Hematopoietic multipotent progenitor cell treated with erythropoietin and hydrocortisone succinate and interleukin-3 and kit ligand, for 4 days (in vitro differentiated cells): ENCODE measurements at places on chromosomes 1 and 21.
A peak's percentile ranks its signal among the peaks of the same experiment; 100 is the strongest.

DNA sequence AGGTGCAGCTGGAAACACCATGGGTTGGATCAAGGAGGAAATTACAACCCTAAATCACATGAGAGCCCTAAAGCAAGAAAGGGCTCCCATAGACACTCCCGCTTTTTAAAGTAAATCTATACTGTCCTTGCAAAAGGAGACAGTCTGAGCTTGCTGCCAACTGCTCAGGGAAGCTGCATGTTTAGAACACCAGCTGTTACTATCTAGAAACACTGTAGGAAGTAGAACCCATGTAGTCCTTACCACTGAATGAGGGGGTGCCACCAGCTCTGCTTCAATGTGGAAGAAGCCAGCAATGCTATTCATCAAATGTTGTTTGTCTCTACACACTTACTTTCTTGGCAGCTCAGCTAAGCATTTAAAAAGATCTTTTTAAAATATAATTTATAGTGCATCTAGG, 79.8 kb downstream of the PIGK start:
- no peak for DNase-seq

DNA sequence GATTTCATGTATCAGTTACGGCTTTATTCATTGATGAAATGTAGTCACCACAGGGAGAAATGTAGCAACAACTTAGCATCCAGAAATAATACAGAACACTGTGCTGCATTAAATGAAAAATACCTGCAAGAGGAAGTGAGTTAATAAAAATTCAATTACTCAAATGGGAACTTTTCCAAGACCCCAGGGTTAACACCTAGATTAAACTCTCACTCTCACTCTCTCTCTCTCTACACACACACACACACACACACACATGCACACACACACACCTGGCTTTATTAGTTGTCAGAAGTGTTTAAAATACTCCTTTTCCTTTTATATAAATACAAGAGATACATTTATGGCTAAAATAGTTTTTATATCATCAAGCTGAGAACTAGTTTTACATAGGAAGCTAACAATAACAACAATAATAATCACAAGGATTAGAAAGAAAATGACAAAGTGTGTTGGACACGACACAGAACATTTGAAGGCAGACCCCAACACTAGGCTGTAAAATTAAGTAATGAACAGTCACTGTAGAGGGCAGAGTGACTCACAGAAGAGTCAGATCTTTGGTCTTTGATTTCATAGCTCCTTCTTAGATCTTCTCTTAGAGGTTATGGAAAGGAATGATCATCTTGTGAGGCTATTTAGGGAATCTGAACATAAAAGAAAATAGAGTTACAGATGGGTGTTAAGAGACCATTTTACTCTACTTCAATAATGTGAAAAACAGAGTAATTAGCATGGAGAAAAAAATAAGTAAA, 1266.0 kb upstream of the ADGRL2 start:
- DNase-seq: no peak

DNA sequence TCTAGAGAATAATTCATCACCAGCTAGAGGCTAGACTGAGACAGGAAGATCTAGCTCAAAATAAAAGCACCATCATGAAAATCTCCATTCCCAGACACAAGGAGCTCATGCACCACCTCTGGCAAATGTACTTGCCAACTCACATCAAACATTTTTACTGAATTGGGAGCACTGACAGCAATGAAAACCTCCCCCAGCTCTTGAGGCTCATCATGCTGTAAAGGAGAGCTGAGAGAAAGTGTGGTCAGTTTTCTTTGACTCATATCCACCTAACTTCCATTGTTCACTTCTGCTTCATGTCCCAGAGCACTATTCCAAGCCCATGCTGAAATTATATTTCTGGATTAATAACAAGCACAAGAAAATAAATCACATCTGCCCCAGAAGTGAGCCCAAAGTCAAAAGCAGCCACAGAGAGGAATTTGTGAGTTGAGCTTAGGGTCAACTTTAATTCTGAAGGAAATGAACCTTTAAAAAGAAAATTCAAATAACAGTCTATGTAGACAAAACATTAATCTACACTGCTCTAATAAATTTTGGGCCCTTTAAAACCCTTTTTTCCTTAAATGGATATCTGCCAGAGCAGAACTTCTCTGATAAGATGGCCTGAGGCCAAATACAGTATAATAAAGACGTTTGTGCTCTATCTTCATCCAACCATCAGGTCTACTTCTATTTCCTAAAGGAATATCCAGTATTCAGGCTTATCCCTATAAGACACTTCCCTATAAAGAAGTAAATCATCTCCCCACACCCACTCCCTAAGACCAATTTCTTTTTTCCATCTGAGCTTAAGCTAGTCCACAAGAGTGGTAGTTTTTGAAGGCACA, 85.9 kb upstream of the ADAM30 start:
- peak; percentile 73 for DNase-seq

DNA sequence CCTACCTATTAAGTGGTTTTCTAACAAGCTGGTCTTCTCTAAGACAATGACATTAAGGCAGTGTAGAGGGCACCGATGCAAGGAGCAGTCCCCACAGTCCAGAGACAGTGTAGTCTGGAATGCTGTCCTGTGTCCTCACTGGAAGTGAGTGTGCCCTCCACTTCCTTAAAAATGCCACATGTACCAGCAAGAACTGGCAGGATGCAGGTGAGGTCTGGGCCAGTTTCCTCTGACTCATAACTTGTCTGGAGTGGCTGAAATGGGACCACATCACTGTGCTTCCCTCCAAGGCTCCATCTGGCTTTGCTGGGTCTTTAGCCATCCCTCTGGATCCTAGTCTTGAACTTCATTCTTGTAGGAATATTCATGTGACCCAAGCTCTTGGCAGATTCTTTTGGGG, 170.5 kb upstream of the KIAA0040 start:
- no peak for DNase-seq

DNA sequence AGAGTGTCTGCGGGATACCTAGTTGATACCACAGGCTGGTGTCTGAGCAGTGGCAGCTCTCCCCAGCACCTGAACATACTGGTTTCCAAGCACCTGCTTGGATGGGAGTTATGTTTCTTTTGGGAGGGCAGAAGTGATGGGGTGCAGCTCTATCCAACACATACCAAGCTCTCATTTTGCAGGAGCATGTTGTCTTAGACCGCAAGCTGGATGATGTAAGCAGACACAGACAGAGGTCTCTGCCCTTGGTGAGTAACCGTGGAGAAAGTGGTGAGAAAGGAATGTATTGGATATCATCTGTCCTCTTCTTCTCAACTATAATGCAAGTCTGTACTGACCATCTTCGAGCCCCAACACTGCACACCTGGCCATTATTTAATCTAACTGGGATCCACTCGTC, 37.4 kb downstream of the ZNF496 start:
- no peak for DNase-seq

DNA sequence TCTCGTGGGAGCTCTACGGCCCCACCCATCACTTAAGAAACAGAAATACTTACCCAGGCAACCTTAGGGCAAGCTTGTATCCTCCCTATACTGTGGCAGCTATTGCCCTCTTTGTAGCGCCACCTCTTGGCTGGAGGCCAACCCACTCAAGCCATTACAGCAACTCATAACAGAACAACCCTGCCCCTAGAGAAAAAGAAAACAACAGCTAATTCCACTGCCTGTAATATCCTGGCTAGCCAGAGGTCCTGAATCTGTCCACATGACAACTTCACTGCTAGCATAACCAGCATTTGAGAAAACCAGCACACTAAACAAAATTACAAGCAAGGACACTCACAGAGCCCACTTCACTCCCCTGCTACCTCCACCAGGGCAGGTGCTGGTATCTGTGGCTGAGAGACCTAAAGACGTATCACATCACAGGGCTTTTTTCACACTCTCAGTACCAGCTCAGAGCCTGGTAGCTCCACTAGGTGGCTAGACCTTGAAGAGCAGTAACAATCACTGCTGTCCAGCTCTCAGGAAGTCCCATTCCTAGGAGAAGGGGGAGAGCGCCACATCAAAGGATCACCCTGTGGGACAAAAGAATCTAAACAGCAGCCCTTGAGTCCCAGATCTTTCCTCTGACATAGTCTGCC, 14.5 kb upstream of the MX1 start:
- DNase-seq: peak; percentile 44

DNA sequence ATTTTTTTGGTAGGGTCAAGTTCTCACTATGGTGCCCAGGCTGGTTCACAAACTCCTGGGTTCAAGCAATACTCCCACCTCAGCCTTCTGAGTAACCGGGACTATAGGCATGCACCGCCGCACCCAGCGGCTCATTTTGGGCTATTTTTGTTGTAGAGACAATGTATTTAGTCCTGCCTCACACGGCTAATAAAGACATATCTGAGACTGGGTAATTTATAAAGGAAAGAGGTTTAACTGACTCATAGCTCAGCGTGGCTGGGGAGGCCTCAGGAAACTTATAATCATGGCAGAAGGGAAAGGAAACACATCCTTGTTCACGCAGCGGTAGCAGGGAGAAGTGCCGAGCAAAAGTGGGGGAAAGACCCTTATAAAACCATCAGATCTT, 4.2 kb downstream of the CELA2A start:
- no peak for DNase-seq

DNA sequence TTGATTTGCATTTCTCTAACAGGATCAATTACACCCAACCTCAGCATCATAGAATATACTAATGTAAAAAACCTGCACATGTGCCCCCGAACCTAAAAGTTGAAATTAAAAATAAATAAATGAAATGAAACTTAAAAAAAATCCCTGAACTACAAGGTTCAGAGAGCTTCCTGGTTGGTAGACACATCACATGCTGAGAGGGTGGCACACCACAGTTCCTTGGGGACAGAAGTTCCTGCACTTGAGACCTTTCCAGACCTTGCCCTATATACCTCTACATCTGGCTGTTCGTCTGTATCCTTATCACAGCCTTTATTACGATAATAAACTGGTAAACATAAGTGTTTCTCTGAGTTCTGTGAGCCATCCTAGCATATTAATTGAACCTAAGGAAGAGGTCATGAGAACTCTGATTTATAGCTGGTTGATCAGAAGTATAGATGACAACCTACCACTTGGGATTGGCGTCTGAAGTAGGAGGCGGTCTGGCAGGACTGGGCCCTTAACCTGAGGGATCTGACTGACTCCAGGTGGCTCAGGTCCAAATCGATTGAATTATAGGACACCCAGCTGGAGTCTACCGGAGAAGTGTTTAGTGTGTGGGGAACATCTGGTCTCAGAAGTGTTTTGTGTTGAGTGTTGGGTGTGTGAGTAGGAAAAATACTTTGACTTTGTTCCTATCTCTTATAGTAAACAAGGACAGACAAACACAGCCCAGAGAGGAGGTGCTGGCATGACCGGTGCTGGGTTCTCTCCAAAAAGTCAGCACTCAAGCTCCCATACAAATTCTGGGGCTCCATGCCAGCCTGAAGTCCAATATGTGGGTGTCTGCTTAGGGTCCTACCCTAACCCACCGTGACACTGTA, 19.0 kb downstream of the C1orf115 start:
- DNase-seq: no peak

- DNase-seq: no peak
Measured at GRCh38 chr21:29265690-29266479, 32.8 kb upstream of the BACH1 start.

- peak; percentile 36 for DNase-seq
Measured at GRCh38 chr1:32454726-32455125, 10.1 kb upstream of the ZBTB8B start.

GRCh38 chr1:40583980-40584379, 52.5 kb downstream of the ZNF684 start:
- no peak for DNase-seq

DNA sequence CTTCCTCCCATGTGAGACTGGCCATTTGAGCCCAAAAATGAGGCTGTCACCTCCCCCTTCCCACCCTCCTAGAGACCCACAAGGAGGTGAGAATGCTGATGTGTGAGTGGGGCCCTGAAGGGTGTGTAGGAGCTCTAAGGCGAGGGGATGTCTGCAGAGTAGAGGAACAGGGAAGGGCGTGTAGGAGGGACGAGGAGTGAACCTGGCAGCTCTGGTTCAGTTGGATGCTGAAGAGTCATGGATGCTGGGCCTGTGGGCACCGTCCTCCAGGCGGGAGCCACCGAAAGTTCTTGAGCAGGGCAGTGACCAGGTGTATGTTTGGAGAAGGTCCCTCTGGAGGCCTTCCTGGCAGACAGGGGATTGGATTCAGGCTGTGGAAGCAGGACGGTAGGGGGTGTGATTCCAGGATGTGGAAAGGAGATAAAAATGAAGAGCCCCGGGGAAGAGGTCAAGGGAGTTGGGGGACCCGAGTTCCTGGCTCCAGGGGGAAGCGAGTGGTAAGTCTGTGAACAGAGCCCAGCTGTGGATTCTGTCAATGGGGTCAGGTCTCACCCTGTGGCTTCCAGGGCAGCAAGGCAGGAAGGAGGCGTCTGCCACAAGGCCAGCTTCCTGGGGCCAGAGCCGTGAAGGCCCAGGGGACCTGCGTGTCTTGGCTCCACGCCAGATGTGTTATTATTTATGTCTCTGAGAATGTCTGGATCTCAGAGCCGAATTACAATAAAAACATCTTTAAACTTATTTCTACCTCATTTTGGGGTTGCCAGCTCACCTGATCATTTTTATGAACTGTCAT, 7.9 kb downstream of the SAMD11 start:
- DNase-seq: no peak

- DNase-seq: no peak
Measured at GRCh38 chr1:2274231-2274928, 46.3 kb downstream of the SKI start.

DNA sequence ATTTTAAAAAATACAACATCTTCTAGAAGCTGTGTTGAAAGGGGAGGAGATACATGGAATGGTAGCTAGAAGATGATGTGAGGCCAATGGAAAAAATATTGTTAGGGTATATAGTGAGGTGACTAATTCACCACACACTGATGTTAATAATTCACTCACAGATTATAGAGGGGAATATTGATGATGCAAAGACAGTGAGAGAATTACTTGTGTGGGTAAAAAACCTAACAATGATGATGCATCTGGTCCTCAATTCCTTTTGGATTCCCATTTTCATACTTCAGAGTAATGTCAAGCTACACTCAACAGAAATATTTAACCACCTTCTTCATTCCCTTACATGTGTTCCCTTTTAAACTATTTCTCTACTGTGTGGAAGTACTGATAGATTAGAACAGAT, 169.5 kb upstream of the DPYD start:
- DNase-seq: no peak

GRCh38 chr1:183135336-183135735, 50.7 kb upstream of the LAMC2 start:
- no peak for DNase-seq

DNA sequence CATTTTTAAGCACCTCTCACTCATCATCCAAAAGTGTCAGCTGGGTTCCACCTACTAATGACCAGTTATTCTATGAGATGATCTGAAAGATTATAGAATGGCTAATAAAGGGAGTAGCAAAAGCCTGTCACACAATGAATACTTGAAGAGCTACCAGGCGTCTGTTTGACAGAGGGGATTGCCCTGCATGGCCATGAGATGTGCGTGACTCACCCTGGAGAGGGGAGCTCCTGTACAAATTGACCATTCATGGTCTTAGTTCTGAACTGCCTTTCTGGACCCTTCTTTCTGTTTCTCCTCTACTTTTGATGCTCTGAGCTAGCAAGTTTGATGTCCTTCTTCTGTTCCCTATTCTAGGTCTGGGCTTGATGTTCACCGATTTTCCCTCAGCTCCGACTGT, 85.2 kb upstream of the ABCD3 start:
- DNase-seq: no peak
